ENCODE measurements at places on chromosomes 3 and 15. TPM values are rescaled to one million over a fixed set of nuclear protein-coding genes. Genes with fewer than 3 reads are reported as not detected.

SH2D7 gene
- total RNA-seq: not detected

DNA sequence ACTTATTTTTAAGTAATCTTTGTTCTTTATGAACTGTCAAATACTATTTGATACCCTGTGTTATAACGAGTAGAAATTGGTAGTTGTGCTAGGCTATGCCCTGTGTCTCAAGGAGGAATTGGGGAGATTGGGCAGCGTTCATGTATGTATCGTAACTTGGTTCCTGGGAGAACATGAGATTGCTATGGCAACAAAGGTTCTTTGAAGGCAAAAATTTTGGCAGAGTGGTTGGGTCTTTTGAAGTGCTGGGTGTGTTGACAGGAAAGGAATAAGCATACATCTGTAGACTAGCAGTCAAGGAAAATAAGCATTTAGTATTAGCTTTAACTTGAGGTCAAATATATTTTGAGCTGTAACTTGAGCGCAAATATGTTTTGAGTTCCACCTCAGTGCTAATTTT, 45.3 kb downstream of the TCF12 start:
- no peak for DNase-seq

DNA sequence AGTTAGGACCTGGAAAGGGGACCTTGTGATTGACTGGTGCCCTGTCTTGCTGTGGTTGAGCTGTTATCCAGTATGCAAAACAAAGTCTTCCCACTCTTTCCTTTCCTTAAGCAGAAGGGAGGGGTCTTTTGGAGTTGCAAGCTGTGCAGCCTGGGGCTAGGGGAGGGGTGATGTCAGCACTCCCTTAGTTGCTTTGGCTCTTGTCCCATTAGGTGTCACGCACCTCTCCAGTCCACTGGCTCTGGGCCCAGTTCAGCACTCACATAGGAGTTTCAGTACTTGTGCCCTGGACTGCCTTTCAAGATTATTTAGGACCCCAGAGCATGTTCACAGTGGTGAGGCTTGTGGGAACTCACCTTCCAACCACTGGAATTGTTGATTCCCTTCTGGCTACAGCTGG, 238.5 kb downstream of the DOCK3 start:
- DNase-seq: no peak

LMAN1L gene
- total RNA-seq: not detected

DNA sequence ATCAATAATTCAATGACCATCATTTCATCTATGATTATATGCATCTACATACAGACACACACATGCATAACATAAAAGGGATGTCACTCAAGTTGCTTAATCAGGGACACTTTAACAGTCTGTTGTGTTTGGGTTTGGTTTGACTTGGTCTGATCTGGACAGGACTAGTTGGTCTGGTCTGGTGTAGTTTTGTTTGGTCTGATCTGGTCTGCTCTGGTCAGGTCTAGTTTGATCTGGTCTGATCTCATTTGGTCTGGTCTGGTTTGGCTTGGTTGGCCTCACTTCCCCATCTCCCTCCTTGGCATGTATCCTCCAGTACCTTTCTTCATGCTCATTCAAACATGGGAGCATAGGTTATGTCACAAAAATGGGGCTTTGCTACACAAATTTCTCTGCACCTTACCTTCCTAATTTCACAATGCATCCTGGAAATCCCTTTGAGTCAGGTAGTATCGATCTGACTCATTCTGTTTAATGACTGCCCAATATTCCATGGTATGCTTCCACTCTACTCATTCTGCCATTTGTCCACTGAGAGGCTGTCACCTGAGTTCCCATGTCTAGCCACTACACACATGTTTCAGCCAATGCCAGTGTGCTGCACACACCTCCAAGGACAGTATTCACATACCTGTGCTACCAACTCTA, 73.0 kb upstream of the TPM1 start:
- no peak for DNase-seq

- DNase-seq: no peak
These were observed 88.7 kb downstream of the ANKRD28 start for GRCh38 chr3:15708882-15709677.

GRCh38 chr15:67116742-67117141, 51.3 kb downstream of the SMAD3 start:
- DNase-seq: no peak

CYP1A2 gene
- total RNA-seq: not detected

DNA sequence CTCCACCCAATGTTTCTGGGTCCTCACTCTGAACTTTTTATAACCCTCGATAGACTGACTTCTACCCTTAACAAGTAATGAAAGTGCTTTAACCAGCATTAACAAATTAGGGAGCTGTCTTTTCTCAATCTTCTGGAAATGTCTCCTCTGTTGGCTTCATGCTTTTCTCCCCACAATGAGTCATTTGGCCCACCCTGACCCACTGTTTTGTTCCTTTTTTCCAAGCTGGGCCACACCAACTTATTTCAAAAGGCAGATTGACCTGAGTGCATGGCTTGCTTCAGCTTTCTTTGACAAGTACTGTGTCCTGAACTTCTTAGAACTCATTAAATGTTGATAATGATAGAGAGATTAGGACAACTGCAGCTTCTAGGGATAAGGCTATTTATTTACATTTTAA, 199.6 kb upstream of the SEMA6D start:
- DNase-seq: no peak

ST3GAL6 gene
- 6.1 TPM for total RNA-seq

GRCh38 chr3:61869371-61869770, 308.0 kb downstream of the PTPRG start:
- no peak for DNase-seq

DNA sequence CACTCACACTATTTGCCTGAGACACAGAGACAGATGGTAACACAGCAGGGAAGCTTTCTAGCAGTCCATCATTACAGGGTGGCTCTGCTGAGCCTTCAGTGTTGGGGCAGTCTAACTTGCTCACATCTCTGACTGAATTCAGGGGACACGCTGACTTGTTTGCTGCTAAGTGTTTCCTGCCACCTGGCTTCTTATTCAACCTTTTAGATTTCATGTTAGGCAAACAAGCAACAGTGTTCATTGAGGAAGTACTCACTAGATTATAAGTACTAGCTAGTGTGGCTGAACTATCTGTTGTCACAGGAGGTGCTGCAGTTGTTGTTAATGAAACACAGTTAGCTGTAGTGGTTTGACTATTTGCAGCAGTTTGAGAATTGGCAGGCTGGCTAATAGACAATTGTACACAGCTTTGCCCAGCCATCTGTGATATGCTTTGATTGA, 37.3 kb downstream of the USF3 start:
- no peak for DNase-seq

DNA sequence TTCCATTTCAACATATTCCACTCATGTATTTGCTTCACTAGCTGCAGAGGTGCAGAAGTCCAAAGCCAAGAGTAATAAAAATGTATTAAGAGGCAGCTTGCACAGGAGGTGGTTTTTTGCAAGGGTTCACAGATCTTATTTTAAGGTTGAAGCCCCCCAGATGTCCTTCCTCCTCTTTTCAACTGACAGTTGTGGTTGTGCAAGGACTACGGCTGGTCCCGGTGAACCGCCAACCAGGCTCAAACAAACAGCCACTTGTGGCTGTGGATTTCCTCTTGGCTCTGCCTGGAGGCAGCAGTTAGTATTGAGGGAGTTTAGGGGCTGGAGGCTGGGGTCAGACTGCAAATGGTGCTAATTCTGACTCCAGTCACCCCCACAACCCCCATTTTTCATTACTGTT, 240.7 kb upstream of the TBC1D5 start:
- DNase-seq: no peak

UNC13C gene
- total RNA-seq: 0.13 TPM

GRCh38 chr3:176870451-176870850, 326.8 kb downstream of the TBL1XR1 start:
- DNase-seq: no peak

DNA sequence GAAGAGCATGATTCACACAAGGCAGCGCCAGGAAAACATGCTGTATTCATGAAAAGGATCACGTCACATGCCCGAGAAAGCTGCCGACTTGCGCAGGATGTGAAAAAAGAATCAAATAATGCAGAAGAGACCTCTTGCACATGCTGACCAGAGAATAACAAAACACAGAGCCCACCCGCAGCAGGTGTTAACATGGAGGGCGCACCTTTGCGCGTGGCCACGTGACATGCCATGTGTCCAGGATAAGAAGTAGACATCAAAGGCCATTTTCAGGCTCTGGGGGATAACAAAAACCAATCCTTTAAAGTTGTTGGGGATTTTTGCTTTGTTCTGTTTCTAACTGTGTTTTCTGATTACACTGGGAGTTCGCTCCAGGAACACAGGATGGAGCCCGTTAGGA, 1332.8 kb downstream of the ZPLD1 start:
- DNase-seq: no peak

CD200R1 gene
- total RNA-seq: not detected

DNA sequence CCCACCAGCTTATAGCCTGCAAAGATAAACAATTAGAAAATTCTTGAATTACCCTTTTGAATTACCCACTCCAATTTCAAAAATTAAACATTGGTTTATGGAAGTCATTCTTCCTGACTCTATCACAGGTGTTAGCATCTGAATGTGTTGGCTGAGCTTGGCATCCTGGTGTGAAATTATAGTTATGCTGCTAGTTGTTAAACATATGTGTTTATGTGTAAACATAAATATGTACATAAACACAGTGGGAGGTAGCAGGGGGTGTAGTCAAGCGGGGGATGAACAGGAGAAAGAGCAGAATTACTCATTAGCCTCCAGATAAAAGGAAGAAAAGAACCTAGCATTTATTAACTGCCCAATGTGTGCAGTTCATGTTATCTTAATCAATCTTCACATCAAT, 530.2 kb downstream of the MCTP2 start:
- no peak for DNase-seq

GRCh38 chr15:42012241-42012640, 8.6 kb downstream of the PLA2G4E start:
- no peak for DNase-seq
